ENCODE measurements at places on chromosomes 2 and 18.

- DNase-seq = no peak
Observed at GRCh38 chr18:69574401-69574800, 173.7 kb downstream of the DOK6 start.

GRCh38 chr2:122750808-122751207 lies 995.4 kb downstream of the TSN start:
- DNase-seq = no peak

GRCh38 chr2:152950126-152950525 lies 231.7 kb downstream of the ARL6IP6 start:
- DNase-seq = no peak

- DNase-seq = no peak
Observed at GRCh38 chr2:191249156-191249813, 4.1 kb downstream of the MYO1B start.

DNA sequence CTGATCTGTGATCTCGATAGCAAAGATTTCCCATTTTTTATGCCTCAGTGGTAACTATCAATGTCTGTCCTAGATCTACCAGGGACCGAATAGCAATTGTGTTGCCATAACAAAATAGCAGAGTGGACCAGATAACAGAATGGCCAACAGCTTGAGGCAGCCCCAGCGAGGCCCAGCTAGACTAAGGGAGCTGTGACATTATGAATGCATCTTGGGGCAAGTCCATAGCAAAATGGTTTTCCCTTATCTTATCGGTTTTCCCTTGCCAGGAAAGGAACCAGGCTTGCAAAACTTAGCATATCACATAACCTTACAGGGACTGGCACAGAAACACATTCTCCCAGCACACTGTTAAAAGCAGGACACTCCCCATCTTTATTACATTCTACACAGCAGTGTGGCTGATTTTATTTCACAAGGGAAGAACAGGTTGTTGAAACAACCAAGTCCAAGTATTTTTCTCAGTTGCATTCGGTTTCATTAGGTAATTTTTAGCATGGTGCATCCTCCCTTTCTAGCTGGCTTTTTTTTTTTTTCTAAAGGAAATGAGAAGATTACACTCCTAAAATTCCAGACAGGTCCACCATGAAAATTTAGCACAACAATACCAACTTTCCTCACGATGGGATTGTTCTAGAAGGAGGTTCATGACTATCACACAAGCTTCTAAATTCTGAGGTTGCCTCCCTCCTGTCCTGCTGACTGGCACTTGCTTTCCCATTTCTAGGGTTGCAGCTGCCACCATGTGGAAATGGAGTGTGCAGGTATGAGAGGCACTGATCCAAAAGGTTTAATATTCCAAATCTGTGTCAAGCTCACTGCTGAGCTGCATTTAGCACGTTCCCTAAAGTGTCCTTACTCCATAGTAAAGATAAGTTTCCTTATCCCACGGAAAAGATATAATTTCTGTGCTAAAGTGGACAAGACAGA lies 97.0 kb upstream of the SLC35G4 start:
- DNase-seq = no peak
